Activated CD4-positive, alpha-beta memory T cell treated with anti-CD3 and anti-CD28 coated beads, Interleukin-2, amount 10 ng/mL, durations not matched to agents 7 days and 5 days (primary cell): ENCODE measurements at places on chromosomes 13 and 19. TPM values are rescaled to one million over a fixed set of nuclear protein-coding genes. Genes with fewer than 3 reads are reported as not detected.

CGB2 gene
- total RNA-seq, result not detected

CCDC169 gene
- 0.25 TPM for total RNA-seq

PLVAP gene
- not detected for total RNA-seq

GRCh38 chr13:22735011-22735995, 445.5 kb upstream of the SGCG start:
- no peak overlapping the region for H3K27ac ChIP-seq
- no peaks in the 10 kb centered on the region for H3K36me3 ChIP-seq
- no peak for DNase-seq
- peaks cover 3% of the 10 kb centered on the region for H3K27me3 ChIP-seq
- H3K4me1 ChIP-seq, result no peaks in the 10 kb centered on the region
- no peak overlapping the region for H3K4me3 ChIP-seq

DNA sequence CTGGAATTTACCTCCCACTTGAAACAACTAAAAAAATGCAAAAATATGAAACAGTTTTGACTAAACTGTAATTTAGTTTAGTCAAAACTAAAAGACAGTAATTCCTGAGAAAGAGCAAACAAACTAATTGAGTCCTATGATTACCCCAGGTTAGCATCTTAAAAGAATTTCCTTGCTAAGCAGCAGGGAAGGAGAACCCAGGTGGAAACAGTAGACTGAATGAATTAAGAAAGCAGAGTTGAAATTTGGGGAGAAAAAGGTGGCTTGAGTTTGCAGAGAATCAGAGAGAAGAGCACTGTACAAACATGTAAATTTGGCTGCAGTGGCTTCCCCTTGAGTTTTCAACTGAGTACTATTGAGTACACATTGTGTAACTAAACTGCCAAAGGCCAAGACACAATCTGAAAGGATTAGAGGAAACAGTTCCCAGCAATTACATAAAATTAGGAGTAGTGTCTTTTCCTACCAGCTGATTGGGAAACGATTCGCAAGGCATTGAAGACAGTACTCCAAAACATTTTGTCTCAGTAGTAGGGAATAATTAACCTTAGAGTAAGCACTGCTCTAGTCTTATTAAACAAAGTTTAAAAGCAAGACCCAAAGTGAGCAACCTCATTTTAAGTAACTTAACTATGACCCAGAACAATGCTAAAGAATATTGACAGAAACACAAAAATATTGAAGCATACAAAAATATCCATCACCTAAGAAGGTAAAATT, 820.5 kb downstream of the DACH1 start:
- no peaks in the 10 kb centered on the region for H3K36me3 ChIP-seq
- no peak for DNase-seq
- no peak overlapping the region for H3K27ac ChIP-seq
- no peak overlapping the region for H3K4me3 ChIP-seq

- H3K4me1 ChIP-seq, result peaks cover 10% of the 10 kb centered on the region
- no peak for DNase-seq
- peaks cover 32% of the 10 kb centered on the region for H3K27me3 ChIP-seq
- no peaks in the 10 kb centered on the region for H3K36me3 ChIP-seq
- H3K4me3 ChIP-seq, result no peak overlapping the region
Observed at GRCh38 chr19:32220951-32221350, 124.5 kb upstream of the ZNF507 start.

- H3K27me3 ChIP-seq, result peaks cover 7% of the 10 kb centered on the region
- H3K4me1 ChIP-seq, result peaks cover 33% of the 10 kb centered on the region
- H3K4me3 ChIP-seq, result peak overlapping the region; percentile 67
- no peak for DNase-seq
- no peak overlapping the region for H3K27ac ChIP-seq
Observed at GRCh38 chr19:18108897-18109296, 11.3 kb downstream of the MAST3 start.
